Fibroblast of the conjunctiva (primary cell): ENCODE measurements at places on chromosomes 5 and 9.

DNA sequence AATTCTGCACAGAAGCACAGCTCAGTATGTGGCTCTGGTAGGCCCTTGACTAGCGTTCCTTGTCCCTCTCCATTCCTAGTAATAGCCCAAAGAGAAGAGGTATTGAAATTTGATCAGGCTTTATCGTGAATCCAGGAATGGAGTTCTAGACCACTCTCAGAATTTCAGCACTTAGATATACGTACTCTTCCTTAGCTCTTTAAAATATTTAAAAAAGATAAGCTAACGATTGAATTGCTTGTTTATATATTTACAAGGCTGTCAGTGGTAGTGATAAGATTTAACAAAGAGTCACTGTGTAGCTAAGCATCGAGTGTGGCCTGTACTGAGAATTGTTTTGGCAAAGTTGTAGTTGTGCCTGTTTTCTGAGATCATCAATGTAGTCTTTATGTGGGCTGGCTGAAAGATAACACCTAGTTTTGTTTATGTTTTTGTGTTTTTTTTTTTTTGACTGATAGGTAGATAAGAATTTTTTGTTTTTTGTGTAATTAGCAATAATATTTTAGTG lies 2.5 kb downstream of the KIAA1958 start:
- no peak for DNase-seq

DNA sequence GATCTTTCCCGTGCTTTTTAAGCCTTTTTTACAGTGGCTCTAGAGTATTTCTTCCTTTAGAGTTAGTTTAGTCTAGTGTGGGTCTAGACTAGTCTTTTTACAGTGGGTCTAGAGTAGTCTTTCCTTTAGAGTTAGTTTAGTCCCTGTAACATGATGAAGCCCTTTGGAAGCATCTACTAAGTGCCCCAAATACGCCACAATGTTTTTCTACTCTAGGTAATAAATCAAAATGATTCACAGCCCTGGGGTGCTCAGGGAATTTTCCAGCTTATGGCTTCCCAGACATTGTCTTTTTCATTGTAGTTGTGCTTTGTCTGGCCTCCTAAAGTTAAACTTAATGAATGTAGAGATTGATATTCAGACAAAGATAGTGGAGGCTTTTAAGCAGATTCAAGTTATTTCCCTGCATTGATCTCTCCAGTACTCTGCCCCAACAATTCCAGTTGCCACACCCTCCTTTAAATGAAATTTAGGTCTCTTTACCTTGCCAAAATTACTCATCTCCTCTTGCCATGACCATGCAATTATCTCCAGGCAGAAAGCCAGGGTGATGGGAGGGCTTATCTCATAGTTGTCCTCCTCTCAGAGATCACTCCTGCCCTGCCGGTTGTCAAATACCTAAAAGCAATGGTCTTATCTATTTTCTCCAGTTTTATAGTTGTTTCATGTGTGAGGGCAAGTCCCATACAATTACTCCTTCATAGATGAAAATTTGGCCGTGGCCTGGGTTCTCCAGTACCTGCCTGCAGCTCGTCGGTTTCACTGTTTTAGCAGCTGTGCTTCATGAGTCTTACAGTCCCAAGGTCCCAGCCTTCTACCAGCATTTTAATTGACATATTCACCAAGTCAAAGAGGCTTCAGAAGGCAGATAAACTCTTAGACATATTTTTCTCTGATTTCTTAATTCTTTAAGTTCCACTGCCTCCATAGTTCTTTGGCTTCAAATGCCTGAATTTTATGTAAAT lies 794.0 kb upstream of the COX7C start:
- DNase-seq: no peak

- DNase-seq: no peak
Measured at GRCh38 chr9:33270146-33270545, 5.3 kb downstream of the CHMP5 start.

GRCh38 chr9:122032346-122032745 lies 60.8 kb downstream of the TTLL11 start:
- DNase-seq: no peak

DNA sequence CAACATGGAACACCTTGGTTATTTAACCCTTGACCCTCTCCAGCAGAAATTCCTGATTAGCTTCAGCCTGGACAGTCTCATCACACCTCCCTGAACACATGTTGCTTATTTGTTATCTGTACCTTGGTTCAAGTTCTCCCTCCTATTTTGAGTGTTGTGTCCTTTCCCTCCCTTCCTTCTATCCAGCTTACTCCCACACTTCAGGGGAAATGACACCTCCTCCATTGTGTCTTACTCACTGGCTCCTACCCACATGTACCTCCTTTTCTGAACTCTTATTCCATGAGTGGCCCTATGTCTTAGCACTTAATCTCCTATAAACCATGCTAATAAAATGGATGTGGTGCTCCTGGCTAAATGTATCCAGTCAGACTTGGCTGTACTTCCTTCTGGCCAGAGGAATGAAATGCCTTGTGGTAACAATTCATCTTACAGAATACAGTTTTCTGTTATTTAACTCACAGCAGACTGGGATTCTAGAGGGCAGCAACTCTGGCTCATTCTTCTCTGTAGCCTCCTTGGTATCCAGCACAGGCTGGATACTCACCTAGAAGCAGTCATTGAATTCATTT lies 11.2 kb downstream of the LIX1 start:
- DNase-seq: no peak

DNA sequence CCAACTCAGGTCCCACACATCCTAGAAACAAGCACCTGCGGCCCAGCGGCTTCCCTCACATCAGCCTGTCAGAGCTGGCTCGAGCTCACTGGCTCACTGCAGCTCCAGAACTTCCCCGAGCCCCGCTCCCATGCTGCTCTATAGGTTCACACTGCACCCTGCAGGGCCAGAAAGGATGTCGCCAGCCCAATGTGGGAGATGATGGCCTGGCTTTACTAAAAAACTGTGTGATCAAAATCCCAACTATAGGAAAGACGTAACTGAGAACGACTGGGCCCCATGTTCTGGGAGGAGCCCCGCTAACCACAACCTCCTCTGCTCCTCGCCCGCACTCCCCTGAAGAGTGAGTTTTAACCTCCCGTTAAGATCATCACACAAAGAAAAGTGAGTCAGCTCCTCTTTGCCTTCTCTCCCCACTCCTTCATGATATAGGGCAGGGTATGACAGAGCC lies 4.6 kb downstream of the SURF4 start:
- no peak for DNase-seq

DNA sequence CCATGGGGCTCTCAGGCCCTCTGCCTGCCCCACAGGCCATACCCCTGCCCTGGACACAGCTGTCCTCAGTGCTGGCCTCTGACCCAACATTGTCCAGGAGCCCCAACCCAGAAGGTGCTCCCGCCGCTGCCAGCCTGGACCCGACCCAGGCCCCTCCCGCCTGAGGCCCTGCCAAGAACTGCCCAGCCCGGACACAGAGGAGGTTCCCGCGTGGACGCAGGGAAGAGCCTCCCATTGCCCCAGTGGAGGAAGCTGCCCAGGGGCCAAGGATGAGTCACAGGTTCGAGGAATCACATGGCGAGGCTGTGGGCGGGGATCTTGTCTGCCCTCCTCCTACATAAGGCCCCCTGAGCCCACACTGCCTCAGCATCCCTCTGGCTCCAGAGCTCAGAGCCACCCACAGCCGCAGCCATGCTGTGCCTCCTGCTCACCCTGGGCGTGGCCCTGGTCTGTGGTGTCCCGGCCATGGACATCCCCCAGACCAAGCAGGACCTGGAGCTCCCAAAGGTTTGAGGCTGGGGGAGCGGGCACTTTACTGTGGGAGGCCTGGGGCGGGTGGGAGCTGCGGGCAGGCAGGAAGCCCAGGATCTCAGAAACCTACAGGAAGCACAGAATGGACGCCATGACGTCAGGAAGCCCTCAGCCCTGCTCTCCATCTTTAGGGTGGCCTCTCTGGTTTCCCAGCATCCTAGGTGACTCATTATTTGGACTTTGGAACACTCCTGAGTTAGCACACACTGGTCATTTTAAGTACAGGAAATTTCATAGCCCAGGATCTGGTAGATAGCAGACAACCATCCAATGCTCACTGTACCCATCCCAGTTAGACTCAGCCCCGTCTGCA lies at the start of gene PAEP:
PAEP (plus strand) TSS at position 366 of the 844 bp plus-strand sequence.
- DNase-seq: no peak

- DNase-seq: no peak
Measured at GRCh38 chr5:54720341-54720740, 202.8 kb downstream of the SNX18 start.

DNA sequence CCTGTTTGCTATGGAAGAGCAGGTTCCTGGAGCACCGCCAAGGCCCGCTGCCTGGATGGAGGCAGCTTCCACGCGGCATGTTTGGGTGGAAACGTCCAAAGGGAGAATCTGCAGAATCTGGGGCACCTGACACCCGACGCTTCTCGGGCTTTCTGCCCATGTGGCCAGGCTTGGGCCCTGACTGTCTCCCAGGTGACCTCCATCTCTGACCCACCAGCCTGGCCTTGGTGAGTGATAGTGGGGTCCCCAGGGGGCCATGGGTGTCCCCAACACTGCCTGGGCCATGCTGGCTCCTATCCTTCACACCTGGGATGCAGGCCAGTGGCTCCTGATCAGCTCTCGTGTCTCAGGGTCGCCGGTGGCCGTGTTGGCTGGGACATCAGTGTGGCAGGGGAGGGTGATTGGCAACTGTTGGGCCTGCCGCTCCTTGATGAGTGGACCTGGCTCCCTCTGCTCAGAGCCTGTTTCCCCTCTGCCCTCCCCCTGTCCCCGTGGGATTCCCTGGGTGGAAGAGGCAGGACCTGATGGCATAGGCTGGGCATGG lies 34.0 kb downstream of the GLT6D1 start:
- DNase-seq: no peak

DNA sequence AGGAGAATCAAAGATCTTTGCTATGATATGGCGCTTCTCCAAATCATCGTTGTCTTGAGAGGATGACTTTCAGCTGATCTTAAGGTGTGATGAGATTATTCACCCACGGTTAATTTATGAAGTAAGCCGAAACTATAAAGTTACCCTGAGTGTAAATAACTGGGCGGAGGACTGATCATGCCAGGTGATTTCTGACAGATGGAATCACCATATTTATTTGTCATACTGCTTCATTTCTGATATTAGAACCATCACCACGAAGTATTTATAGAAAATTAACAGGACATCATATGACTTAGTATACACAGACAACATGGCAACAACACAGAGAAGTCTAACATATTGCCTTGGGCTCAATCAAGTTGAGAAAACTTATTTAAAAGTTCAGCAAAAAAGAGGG lies 601.9 kb downstream of the RAB3C start:
- DNase-seq: no peak

DNA sequence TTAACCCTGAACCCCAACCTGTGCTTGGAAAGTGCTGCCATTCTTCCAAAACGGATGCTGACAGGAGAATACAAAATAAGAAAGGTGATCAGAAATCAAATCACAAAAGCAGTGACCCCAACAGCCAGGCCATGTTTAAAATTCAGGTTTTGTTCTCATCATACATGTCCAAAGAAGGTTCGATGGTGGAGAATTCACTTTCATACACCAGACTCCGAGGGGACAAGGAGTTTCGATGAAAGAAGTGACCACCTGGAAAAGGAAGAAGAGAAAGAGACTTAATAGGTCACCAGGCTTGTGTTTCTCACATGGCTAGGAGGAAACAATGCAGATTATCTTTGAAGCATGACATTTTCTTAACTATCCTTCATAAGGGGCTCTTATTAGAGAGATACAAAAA lies 12.5 kb upstream of the TBC1D9B start:
- DNase-seq: no peak

- DNase-seq: no peak
Measured at GRCh38 chr5:153938191-153938842, 100.4 kb downstream of the FAM114A2 start.

- peak; percentile 39 for DNase-seq
Measured at GRCh38 chr5:73464016-73464745, 15.6 kb upstream of the FOXD1 start.

DNA sequence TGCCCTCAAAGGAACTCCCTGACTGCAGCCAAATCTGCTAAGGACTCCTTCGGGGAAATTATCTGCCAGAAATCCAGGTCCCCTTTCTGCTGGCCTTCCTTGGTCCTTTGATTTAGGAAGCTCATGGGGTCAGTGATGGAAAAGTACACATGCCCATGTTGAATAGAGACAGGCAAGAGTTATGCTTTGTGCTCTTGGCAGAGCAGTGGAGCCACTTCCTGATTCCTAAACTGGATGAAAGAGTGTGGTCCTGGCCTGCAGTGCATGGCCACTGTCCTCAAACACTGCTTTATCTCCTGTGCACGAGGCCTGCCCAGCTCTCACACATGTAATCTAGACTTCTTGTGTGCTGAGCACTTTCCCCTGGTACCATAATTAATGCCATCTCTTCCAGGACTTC lies 2.0 kb upstream of the EBF1 start:
- DNase-seq: no peak

- no peak for DNase-seq
Measured at GRCh38 chr9:97284798-97285197, 22.7 kb upstream of the CCDC180 start.

DNA sequence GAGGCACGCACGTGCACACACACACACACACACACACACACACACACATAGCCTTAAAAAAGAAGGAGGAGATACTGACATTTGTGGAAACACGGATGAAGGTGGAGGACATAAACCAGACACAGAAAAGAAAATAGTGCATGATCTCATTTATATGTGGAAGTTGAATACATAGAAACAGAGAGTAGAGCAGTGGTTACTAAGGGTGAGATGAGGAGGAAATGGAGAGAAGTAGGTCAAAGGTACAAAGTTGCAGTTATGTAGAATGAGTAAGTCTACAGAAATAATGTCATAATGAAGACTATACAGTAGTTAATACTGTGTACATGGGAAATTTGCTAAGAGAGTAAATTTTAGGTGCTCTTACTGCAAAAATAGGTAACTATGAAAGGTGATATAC lies 412.2 kb upstream of the CDH9 start:
- DNase-seq: no peak

DNA sequence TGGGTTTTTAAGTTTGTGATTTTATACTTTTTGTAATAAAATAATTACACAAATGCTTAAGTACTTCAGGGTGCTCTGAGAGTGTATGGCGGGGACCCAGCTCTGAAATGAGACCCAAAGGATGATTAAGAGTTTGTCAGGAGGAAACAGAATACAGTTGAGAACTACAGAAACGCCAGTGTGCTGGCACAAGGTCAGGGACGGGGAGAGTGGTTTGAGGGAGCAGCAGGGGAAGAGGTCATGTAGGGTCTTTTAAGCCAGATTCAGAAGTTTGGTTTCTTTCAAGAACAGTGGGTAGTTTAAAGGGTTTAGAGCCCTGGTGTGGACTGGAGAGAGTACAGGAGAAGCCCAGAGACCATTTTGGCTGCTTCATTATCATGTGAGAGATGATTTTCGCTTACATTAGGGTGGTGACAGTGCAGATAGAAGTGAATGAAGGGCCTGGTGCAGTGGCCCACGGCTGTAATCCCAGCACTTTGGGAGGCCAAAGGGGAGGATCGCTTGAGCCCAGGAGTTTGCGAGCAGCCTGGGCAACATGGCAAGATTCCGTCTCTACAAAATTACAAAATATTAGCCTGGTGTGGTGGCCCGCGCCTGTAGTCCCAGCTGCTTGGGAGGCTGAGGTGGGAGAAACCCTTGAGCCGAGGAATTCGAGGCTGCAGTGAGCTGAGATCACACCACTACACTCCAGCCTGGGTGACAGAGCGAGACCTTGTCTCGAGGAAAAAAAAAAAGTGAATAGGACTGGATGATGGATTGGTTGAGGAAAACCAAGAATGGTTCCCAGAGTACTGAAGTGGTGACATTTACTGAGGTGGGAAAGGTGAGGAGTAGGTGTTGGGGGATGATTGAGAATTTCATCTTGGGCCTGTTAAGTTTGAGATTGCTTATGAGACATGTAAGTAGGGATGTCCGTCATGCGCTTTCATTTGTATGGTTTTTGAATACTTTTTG lies 1.4 kb upstream of the ETF1 start:
- DNase-seq: no peak
